Effector CD4-positive, alpha-beta T cell (primary cell): ENCODE measurements at places on chromosomes 7 and 10.

- DNase-seq: no peak
Measured at GRCh38 chr10:5490032-5490431, 9.3 kb downstream of the CALML5 start.

GRCh38 chr7:39847227-39847626 is 102.8 kb upstream of the CDK13 start:
- DNase-seq: no peak

DNA sequence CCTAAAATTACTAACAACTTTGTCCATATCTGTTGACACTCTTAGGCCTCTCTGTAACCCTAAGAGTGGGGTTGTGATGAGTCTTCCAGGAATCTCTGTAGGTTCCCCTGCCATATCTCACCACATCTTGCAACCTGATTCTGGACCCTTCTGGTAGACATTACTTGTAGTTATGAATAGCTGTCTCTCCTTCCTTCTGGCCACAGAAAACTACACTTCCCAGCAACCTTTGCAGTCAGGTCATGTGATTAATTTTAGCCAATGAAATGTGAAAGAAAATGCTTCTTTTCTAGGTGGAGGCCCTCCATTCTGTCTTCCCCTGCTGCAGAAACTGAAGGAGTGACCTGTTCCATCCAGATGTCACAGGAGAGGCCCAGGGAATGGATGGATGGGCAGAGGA is 147.6 kb upstream of the AOAH start:
- DNase-seq: no peak

DNA sequence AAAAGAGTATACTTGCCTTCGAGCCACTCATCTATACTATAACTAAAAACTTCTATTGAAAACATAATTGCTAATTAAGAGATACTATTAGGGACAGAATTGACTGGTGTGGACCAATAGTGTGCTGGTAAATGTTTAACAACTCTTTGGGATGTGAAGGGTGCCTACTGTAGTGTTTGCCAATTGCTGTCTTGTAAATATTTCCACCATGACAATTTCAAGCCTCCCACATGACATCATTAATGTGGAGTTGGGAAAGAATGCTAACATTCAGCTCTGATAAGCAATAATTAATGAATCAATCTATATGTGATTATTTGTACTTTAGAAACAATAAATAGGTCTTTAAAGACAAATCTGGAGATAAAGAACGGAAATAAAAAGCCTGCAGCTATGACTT is 136.8 kb downstream of the DGKB start:
- DNase-seq: no peak

DNA sequence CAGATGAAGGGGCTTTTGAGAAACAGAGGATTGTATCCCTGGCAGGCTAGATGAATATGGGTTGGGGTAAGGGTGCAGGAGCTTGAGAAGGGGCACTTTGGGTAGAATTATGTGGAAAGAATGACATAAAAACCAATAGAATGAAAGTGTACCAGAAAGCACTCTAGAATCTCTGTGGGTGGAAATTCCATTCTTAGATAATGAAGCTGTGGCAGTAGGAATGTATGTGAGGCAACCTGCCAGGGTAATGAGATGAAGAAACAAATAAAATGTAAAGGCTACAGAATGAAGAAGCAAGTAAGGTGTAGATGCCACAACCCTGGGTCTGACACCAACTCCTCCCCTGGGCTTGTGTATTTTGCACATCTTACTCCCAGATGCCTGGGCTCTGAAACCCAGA is 16.8 kb downstream of the NOBOX start:
- DNase-seq: no peak

DNA sequence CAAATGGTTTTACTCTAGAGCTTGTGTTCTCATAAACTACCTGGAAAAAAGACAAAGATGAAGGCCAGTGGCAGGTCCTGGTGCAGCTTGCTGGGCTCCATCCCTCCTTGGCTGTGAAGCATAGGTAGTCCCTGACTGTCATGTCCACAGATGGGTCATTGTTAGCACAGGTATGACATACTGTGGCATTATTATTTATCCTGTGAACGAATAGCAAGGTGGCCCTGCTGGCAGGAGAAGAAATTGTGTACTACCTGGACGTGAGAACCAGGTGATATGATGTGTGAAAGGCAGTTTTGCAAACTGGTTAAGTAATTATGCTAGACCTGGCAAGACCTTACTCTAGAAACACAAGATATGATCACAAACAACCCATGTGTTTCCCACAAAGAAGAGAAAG is 63.9 kb downstream of the CCDC71L start:
- no peak for DNase-seq

GRCh38 chr10:6393168-6393567 is 186.9 kb downstream of the PRKCQ start:
- no peak for DNase-seq

GRCh38 chr10:79610601-79611191 is at the start of gene SFTPA1:
Gene SFTPA1 (plus strand): TSS chr10:79610939. CDS start chr10:79611826, 887 bp downstream.
- no peak for DNase-seq

- no peak for DNase-seq
Measured at GRCh38 chr10:51564896-51565510, 134.4 kb downstream of the CSTF2T start.

- DNase-seq: no peak
Measured at GRCh38 chr10:12018438-12019282, 23.9 kb downstream of the UPF2 start.

DNA sequence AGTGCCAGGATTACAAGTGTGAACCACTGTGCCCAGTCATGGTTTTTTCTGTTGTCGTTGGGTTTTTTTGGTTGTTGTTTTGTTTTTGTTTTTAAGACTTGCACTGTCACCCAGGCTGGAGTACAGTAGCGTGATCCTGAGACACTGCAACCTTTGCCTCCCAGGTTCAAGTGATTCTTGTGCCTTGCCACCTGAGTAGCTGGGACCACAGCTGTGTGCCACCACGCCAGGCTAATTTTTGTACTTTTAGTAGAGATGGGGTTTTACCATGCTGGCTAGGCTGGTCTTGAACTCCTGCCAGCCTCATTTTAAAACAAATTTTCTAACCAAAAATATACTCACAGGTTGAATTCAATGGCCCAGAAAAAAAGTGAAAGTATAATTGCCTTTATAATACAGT is 174.1 kb downstream of the AHR start:
- no peak for DNase-seq

DNA sequence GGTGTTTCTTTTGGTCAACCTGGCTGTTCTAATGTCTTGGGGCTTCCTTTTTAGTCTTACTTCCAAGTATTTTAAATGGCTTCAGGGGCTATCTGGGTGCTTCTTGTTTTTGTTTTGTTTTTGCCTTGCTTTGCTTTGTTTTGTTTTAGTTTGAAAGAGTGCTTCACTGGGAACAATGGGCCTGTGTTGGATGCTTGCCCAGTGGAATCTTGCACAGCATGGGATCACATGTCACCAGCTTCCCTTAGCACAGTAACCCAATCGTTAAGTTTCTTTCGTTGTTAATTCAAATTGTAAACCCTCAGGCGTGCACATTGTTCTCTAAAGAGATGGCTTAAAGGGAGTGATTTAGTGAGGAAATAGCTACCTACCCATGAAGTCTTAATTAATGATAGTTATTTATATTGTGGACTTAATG is 8.9 kb downstream of the COL17A1 start:
- no peak for DNase-seq

DNA sequence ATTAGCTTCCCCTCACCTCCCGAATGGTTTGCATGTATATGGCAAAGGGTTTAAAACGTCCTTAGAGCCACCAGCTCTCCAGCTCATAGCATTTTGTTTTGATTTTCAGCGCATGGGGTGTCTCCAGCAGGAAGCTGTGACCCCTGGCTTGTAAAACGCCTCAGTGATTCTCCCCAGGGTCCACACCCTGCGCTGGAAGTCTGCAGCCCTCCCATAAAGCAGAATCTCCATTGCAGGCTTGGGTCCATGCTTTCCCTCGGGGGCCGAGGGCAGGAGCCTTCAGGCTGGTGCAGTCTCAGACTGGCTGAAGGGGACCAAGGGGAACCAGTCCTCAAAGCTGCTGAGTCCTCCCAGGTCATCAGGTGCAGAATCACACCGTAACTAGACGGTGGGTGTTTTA is 109.7 kb downstream of the VIPR2 start:
- DNase-seq: no peak

DNA sequence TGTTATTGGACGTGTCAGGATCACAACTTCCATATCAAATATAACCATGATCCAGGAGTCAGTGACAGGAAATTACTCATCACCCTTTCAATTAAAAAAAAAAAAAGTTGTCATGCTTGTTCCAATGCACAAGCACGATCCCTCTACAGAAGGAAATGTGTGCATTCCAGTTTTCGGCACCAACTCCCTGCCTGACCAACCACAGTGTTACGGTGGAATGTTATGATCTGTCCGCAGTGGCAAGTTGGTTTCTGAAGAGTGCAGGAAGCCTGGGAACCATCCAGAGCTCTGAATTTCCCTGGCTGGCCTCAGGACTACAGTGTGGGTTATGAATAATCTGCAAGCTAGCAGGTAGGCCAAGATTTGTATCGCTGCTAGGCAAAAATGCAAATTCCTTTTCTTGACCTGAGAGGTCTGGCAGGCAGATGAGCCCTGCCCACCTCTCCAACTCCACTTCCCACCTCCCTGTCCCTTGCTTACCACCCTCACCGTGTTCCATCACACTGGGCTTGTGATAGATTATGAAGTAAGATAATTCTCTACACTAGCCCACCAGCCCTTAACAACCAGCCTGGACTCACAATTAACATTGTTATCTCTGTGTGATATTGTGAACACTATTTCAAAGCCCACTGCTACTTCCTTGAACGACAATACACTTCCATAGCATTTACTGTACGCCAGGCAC is 20.4 kb downstream of the FRMPD2 start:
- no peak for DNase-seq

DNA sequence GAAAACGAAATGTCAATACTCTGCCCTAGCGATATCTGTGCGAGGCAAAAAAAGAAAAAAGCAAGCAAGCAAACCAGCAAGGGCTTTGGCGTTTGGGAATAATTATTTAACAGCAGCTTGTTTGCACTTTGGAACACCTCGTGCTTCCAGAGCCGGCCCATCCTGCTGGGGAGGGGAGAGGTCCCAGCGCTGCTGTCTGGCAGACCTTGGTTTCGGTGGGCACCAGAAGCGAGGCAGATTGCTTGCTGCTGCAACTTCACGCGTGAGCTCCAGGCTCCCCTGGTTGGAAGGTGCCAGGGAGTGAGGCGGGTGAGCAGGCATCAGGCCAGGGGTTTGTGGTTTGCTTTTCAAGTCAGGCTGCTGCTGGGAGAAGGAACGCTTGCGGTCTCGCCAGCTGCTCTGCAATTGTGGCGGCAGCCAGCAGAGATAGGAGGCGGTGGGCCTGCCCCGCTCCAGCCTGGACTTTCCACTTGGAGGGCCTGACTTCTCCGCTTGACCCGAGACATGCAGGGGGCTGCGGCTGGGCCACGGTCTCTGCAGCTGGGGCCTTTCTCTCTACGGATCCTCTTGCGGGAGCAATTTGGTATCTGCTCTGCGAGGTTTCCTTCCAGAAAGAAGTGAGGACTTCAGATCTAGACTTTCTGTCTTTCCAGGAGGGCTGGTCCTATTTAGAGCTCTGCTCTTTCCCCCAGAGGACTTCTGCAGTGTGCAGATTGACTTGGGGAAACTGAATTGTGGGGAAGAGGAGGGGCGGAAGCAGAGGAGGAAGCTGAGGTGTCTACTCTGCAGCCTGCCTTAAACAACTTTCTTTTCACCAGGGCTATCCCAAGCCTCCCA is 131.4 kb downstream of the PRPF18 start:
- DNase-seq: no peak

- DNase-seq: no peak
Measured at GRCh38 chr10:90195288-90195840, 494.0 kb downstream of the KIF20B start.

DNA sequence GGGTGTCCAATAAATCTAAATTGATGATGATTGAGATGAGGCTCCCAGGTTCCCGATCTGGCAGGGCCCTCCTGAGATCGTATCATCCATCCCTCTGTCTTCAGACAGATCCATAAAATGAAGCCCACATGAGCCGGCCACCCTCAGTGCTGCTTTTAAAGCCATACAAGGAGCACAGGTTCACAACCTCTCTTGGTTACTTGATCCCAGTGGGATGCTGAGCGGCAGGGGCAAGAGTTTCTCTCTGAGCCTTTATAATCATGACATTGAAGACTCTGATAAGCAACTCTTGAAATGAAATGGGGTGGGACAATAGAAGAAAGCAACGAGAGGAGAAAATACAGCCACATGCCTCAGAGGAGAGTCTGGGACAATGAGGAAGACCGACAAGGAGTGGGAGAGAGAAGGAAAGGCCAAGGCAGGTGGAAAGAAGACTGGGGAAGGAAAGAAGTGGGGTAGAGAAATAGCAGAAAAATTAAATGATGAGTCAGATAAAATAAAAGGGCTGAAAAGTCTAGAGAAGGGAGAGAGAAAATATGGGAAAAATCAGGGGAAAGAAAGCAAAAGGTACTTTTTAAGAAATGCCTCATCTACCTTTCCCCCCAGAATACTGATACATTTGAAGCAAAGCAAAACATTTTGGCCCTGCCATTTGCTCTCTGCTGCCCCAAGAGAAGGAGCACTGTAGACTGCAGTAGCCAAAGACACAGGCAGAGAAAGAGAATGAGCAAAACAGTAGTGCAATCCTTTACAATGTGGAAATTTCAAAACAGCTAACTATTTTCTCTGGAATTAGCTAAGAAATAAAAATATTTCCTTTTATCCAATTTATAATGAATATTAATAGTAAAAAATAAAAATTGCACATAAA is 14.6 kb downstream of the GBX1 start:
- DNase-seq: no peak

DNA sequence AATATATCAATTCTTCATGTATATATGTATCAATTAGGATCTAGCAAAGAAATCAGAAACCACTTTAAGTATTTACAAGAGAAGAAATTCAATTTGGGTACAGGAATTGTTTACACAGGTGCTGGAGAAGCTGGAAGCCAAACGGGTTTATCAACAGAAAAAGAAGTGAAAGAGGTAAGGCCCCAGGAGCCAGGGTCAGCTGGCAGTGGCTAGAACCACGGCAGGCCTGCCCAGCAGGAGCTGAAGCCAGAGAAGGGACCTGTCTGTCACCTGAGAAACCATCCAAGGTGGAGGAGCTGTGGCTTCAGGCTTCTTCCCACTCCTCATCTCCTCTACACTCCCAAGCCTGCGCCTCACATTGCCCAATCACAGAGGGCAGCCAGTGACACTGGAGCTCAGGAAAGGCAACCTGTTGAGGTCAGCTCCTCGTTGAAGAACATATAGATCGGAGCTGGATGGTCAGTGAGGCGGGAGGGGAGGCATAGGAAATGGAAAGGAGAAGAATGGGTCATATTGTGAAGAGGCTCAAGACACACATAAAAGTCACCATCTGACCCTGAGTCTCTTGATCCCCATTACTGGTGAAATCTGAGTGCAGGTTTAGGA is 182.6 kb downstream of the REEP3 start:
- DNase-seq: no peak
